Esophagus muscularis mucosa (tissue), 4 donors: ENCODE measurements at places on chromosomes 7 and 10. TPM values are rescaled to one million over a fixed set of nuclear protein-coding genes. Genes with fewer than 3 reads are reported as not detected.

DNA sequence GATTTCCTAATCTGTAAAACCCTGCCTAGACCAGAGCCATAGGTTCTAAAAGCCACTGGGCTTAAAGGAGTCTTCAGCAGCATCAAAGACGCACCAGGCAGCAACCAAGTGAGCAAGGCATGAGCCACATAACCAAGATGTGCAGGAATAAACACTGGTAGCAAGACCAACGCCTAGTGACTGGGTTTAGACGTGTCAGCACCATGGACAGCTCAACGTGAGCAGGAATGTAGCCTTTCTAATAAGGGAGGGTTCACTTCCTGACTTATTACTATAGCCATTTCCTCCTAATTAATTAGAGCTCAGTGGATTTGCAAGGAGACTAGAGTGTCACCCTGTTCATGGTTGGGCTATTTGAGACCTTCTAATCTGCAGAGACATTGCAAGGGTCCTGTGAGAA lies 223.7 kb downstream of the LHFPL3 start:
- H3K36me3 ChIP-seq, result no peaks in the 10 kb centered on the region
- no peak overlapping the region for H3K27ac ChIP-seq
- no peaks in the 10 kb centered on the region for H3K4me1 ChIP-seq

DNA sequence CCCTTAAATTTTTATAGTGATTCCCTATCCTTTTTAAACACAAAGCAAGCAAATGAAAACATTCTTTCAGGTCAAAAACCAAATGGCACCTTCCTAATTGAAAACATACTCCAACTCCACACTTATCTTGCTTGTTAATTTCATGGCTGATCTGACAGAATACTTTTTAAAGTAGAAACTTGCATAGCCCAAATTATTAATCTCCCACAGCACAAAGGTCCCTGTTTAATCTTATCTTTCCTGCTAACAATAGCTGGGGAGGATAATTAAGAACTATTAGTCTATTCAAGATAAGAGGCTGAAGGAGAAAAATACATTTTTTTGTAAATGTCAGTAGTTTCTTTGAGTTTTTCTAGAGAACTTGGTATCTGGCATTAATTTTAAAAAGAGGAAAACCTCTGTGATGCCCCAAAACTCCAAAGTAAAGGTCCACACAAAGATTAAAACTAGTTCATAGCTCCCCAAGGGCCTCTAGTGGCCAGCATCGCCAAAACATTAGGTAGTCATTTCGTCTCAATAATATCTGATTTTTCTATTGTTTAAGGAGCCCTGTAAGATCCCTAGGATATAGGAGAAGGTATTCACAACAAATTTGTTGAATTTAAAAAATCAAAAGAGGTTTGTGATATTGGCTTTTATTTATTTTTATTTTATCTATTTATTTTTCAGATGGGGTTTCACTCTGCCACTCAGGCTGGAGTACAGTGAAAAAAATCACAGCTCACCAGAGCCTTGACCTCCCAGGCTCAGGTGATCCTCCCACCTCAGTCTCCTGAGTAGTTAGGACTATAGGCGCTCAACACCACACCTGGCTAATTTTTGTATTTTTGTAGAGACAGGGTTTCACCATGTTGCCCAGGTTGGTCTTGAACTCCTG lies 14.7 kb downstream of the CDNF start:
- H3K4me3 ChIP-seq, result no peak overlapping the region
- no peaks in the 10 kb centered on the region for H3K27me3 ChIP-seq
- H3K27ac ChIP-seq, result no peak overlapping the region
- DNase-seq, result no peak
- H3K4me1 ChIP-seq, result no peaks in the 10 kb centered on the region

The HGF gene
- 13.4 TPM for total RNA-seq

DNA sequence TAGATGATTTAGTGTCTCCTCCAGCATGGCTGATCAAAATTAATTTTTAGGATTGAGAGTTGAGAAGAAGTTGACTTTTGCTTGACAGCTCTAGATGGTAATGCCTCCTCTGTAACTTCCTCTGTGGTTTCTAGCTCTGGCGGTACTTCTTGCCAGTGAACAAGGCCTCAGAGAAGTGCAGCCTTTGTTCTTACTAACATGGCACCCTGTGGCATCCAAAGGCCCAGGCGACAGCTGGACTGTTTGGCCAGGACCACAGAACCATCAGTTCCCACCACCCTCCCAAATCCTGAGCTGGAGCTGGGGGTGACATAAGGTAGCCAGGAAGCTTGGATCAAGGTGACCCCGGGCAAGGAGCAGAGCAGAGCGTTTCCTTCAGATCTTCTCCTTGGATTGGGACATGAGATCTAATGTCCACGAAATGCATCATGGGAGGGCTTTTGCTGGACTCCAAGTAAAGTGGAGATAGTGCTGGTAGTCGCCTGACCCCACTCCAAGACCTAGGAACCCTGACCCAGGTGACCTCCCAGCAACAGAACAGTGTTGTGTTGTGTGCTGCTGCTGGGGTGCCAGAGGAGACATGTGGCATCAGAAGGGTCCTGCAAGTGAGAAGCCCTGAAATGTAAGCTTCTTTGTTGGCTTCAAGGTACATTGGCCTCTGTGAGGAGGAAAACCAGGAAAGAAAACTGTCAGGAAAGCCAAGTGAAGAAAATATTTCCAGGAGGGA lies 41.8 kb downstream of the APBB1IP start:
- H3K4me3 ChIP-seq, result no peak overlapping the region
- no peak overlapping the region for H3K27ac ChIP-seq
- DNase-seq, result no peak
- H3K36me3 ChIP-seq, result no peaks in the 10 kb centered on the region
- no peaks in the 10 kb centered on the region for H3K4me1 ChIP-seq

DNA sequence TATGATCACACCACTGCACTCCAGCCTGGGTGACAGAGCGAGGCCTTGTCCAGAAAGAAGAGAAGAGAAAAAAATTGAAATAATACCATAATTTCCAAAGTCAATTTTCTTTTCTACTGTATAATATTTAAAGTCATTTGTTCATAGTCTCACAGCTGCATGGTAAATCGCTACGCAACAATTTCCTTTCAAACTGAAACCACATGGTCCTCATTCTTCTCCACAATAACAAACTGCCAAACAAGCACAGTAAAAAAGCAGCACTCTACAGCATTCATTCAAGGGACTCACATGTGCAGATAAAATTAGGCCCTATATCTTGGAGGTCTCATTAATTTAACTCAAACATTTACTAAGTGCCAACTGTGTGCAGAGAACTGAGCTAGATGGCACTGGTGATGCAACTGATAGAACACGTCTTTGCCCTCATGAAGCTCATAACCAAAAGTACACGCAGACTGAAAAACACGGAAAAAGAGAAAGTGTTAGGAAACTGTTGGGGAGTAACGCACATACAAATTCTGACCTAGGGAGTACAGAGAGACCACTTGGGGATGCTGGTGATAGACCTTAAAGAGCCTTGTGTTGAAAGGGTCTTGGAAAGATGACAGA lies 68.4 kb upstream of the SRRM3 start:
- no peak overlapping the region for H3K4me3 ChIP-seq
- no peak overlapping the region for H3K27ac ChIP-seq
- no peaks in the 10 kb centered on the region for H3K36me3 ChIP-seq
- DNase-seq, result no peak
